ENCODE measurements at places on chromosomes 11 and 22. TPM values are rescaled to one million over a fixed set of nuclear protein-coding genes. Genes with fewer than 3 reads are reported as not detected.

Gene FGF19
- 0.16 TPM for total RNA-seq

Gene KRTAP5-10
- total RNA-seq: not detected

Gene MS4A7
- not detected for total RNA-seq

Gene POU2AF1
- total RNA-seq: not detected

Gene TIGD3
- total RNA-seq: 0.08 TPM

Gene MS4A6E
- total RNA-seq: not detected

Gene TMA7B
- not detected for total RNA-seq

Gene TRIM6
- 2.8 TPM for total RNA-seq

Gene POLR3H
- total RNA-seq: 21.3 TPM

Gene PRR5L
- total RNA-seq: 14.8 TPM

Gene OR4C45
- total RNA-seq: not detected

Gene MMP13
- total RNA-seq: not detected

Gene NPAS4
- not detected for total RNA-seq
